ENCODE measurements at places on chromosomes 7 and 10. TPM values are rescaled to one million over a fixed set of nuclear protein-coding genes. Genes with fewer than 3 reads are reported as not detected.

- no peak for DNase-seq
Observed at GRCh38 chr10:88791924-88792323, 10.6 kb upstream of the LIPM start.

- no peak for DNase-seq
Observed at GRCh38 chr7:39741942-39742623, 118.7 kb downstream of the RALA start.

- no peak for DNase-seq
Observed at GRCh38 chr10:121570315-121570714, 27.9 kb downstream of the FGFR2 start.

Gene STK31
- polyA plus RNA-seq: not detected

- peak; percentile 35 for DNase-seq
Observed at GRCh38 chr10:12844811-12845483, 156.6 kb downstream of the CCDC3 start.

DNA sequence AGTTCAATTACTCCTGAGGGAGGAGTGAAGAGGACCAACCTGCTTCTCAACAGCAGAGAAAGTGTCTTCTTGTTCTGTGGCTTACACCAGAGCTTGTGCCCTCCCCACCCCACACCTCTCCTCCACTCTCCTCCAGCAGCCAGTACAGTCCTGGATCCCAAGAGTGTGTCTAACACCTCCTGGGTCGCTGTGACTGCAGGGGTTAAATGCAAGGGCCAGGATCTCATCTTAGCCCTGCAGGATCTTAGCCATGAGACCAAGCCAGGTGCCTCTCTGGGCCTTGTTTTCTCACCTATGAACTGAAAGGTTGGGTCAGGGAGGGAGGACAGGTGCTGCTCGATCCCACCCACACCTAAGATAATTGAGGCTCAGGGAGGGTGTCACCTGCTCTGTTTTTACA lies 34.5 kb upstream of the MSRB2 start:
- DNase-seq: no peak

All from BJ (cell line).